Activated naive CD8-positive, alpha-beta T cell treated with anti-CD3 and anti-CD28 coated beads for 36 hours (primary cell): ENCODE measurements at places on chromosomes 3 and 15.

- no peak for DNase-seq
Observed at GRCh38 chr15:42163947-42164550, 7.6 kb upstream of the PLA2G4F start.

- no peak for DNase-seq
Observed at GRCh38 chr3:109268181-109268580, 48.1 kb downstream of the DPPA2 start.

DNA sequence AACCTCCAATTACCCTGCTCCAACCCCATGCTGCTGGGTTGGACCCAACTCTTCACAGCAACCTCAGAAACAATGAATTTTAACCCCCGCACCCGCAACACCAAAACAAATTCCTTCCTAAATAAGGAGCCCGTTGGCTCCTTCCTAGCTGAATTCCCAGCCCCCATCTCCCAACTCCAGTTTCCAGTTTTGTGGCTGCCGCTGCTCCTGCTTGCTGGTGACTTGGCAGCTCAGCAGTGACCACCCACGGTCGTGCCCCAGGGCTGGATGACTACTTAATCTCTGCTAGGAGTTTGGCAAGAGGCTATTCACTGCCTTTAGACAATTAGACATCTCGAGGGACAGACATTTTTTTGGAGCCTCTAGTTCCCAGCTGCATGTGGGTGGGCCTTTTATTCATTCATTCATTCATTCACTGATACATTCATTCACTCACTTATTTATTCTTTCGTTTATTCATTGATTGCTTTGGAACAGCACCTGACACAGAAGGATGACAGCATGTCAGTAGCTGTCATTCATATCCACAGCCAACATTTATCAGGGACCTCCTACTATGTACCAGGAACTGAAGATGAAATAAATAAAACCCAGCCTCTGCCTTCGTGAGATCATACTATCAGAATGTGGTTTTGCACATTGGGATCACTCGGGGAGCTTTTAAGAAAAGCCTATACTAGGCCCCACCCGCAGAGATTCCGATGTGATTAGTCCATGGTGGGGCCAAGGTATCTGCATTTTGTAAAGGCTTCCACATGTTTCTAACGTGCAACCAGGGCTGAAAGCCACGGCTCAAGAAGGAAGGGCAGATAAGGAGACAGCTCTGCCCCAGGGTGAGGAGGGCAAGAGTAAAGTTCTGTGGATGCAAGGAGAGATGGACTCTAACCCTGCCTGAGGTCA, 256.5 kb downstream of the SHQ1 start:
- no peak for DNase-seq

- DNase-seq: no peak
Observed at GRCh38 chr3:25478964-25479726, 51.1 kb downstream of the RARB start.

DNA sequence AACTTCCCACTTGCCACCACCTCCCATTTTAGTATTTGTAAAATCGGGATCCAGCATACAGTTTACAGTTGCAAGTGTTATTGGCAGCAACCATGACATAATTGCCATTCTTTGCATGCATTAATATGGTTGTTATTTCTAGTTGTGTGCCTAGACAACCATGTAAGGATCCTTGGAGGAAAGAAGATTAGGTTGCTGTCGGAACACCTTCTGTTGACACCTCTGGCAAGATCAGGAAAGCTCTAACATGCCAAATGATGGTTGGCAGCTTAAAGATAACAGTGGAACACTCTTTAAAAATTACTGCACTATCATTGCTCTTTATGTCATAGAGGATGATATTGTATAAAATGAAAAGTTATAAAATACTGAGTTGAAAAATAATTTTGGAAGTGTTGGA, 313.5 kb upstream of the RARB start:
- DNase-seq: no peak

- peak; percentile 28 for DNase-seq
Observed at GRCh38 chr3:75192146-75192616, 471.9 kb upstream of the FRG2C start.

- no peak for DNase-seq
Observed at GRCh38 chr3:177069514-177070329, 127.6 kb downstream of the TBL1XR1 start.

GRCh38 chr3:73324203-73325155, 263.0 kb downstream of the EBLN2 start:
- no peak for DNase-seq

DNA sequence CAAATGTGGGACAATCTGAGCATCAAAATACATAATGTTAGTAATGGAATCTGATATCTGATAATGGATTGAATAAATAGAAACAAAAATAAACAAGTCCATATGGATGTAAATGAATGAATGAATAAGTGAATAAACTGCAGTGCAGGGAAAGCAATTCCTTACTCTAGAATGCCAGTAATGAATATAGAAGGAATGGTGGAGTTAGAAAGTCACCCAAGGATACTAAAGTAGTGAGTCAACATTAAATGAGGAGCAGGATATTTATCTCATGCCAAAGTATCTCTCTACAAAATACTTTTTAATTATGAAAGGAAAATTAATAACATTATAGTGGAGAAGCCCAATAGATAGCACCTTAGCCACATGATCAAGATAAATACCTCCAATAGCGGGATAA, 300.3 kb downstream of the FEZF2 start:
- DNase-seq: no peak
